NCI-H1694 (cell line): ENCODE measurements at places on chromosomes 13 and 19.

DNA sequence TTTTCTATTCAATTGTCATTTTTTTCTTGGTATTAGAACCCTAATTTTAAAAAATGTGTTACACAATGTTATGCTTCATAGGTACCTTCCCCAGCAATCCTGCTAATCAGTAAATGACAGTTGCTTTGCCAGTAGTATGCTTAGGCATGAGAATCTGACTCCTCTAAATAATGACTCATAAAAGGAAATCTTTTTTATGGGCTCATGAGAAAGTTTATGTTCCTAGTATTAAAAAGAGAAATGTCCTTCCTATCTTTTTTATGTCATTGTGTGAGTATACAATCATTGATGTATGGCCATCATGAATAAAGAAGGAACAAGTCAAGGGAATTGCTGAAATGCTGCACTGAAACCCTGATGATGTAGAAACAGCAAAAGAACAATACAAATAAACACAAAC lies 1237.7 kb upstream of the PCDH20 start:
- DNase-seq: no peak

GRCh38 chr13:77457966-77458365 lies 77.5 kb upstream of the SCEL start:
- DNase-seq: no peak

DNA sequence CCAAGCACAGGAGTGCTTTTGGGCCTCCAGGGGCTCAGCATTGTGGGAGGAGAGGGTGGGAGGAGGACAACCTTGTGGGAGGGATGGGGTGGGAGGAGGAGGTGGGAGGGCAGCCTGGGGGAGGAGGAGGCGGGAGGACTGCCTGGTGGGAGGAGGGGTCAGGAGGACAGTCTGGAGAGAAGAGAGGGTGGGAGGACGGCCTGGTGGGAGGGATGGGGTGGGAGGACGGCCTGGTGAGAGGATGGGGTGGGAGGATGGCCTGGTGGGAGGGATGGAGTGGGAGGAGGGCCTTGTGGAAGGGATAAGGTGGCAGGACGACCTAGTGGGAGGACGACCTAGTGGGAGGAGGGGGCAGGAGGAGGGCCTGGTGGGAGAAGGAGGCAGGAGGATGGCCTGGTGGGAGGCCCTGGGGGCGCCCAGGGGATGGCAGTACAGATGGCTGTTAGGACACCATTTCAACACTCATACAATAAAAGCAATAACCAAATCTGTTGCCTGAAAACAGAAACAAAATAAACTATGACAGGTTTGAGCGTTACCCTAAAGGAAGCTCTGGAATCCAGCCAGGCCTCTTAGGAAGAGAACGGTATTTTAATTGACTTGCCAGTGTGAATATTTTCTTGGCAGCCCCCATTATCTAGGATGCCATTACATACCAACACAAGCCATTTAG lies 63.7 kb downstream of the CRYL1 start:
- no peak for DNase-seq

- DNase-seq: no peak
Observed at GRCh38 chr13:53907891-53908290, 879.3 kb downstream of the OLFM4 start.

- DNase-seq: no peak
Observed at GRCh38 chr19:45121827-45122345, 28.9 kb downstream of the PPP1R37 start.
